Stimulated activated CD4-positive, alpha-beta T cell treated with anti-CD3 and anti-CD28 coated beads, Interleukin-1b, Interleukin-23, amount 100 ng/mL, for 48 hours (primary cell): ENCODE measurements at places on chromosomes 4 and X.
A peak's percentile ranks its signal among the peaks of the same experiment; 100 is the strongest.

DNA sequence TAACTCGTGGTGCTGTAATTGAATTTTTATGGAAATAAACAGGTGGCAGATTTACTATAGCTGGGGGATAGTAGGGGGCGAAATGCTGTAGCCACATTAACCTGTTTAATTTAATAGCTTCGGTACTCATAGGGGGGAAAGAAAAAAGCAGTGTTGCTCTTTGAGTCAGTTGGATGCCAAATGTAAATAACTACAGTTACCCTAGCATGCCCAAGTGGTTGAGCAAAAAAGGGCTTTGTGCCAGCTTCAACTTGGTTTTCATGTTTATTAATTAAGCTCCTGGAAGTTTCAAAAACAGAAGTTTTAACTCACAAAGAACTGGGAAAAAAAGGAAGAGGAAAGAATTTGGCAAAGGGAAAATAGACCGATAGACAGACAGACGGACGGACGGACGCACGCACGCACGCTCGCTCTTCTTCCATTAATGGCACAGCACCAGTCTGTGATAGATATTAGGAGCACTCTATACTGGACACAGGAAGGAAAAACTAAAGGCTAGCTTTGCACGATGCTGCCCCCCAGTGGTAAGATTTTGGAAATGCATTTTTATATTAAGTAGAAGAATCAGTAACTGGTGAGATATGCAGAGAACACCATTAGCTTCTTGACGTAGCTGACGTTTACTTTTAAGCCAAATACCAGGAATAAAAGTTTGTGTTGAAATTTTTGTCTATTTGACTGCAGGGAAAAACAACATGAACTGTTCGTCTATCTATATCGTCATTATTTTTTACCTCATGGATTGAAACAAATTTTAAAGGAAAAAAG, 151.8 kb downstream of the SLC7A11 start:
- no peak for DNase-seq

DNA sequence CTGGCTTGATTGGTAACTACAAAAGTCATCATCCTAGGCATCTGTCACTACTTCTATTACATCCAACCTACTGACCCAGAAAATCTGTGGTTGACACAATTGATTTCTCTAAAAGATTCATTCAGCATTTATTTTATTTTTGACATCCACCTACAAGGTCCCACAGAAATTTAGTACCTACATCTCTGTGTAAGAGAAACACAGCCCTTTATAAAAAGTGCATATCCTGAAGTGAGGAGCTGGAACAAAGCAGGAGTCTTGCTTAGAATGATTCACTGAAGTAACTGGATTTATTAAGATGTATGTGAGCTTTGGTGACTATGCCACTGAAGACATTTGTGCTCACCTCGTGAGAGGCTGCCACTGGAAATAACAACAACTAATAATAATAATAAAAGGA, 391.0 kb downstream of the GPAT3 start:
- DNase-seq: no peak

DNA sequence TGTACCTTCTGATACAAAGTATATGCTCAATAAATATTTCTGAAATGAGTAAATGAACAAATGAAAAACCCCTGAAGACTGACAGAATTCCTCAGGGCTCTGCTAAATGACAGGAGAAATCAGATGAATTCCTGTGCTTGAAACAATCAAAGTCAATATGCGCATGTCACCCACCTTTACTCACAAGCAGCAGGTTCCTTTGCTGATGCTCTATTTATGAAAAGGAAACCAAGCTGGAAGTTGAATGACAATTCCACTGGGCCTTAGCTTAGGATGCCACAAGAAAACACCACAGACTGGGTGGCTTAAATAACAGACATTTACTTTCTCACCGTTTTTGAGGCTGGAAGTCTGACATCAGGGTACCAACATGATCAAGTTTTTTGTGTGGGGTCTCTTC, 477.5 kb upstream of the TEX13C start:
- no peak for DNase-seq

- DNase-seq: no peak
These were observed 1.5 kb downstream of the TMEM271 start for GRCh38 chr4:574346-575161.

GRCh38 chrX:1062351-1062750, 150.1 kb downstream of the CRLF2 start:
- DNase-seq: no peak

GRCh38 chr4:108385076-108385475, 216.3 kb upstream of the LEF1 start:
- DNase-seq: no peak

GRCh38 chr4:143667461-143667860, 33.0 kb downstream of the FREM3 start:
- DNase-seq: no peak

DNA sequence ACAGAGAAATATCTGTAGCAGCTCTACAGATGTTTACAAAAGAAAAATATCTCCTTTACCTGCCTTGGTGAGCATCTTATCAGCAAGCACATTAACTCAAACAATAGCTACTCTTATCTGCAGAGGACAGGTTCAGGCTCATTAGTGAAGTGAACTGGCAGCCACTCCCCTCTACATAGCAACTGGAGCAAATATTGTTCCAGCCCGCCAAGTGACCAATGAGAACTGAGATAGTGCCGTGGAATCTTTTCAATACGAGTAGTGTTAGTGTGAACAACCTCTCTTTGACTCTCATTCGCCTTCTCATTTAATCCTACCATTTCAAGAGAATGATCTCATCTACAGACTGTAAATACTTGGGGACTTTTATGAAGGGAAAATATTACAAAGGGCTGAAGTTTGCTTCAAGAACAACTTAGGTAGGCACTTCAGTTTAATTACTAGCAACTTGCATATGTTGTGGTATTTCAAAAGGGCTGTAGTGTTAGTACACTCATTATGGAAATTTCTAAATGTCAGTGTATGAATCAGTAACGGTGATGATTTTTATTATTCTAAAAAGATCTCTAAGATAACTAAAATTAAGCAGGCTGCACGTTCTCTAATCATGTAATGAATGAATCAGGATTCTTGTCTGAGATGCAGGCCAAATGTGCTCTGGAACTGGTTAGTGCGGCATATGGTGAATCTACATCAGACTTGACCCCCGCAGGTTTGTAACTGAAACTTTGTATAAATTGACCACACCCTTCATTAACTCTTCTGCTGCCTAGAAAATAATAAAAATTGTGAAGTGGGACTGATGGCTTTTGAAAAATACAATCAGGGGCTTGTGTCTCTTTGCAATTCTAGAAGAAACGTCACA, 72.4 kb downstream of the PALLD start:
- peak; percentile 33 for DNase-seq

DNA sequence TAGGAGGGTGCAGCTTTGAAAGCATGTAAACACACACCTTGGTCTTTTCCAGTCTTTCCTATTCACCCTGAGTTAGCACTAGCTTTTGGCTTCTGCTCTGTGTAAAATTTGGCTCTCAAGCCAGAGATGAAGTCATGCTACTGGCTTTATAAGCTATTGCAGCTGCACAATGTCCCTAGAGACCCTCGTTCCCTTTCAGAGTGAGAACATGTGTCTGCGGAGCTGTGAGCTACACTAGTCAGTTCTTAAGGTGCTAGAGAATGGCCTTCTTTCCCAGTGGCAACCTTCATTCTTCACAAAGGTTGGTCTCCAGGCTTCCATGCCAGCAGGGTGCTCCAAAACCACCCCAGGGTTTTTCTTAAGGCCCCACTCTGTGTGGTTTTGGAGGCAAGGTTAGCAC, 199.1 kb downstream of the SPATA18 start:
- no peak for DNase-seq

GRCh38 chr4:46819095-46819494, 90.0 kb downstream of the COX7B2 start:
- no peak for DNase-seq

GRCh38 chr4:55500072-55500471, 46.6 kb downstream of the CLOCK start:
- DNase-seq: no peak

DNA sequence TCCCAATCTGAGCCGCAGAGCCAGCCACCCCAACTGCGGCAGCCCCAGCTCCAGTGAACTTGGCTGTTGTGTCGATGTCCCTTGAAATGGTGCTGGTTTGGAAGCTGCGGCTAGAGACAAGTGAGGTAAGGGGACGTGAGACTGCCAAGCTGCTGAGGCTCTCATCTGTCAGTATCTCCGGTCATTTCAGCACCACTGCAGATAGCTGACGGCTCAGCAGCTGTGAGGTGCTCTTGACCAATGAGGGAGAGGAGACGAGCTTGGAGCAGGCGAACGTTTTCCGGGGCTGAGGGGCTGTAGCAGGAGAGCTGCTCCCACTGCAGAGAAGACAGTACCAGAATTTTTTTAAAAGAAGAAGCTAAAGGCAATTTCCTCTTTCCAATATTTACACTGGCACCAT, 175.5 kb upstream of the CASK start:
- no peak for DNase-seq

DNA sequence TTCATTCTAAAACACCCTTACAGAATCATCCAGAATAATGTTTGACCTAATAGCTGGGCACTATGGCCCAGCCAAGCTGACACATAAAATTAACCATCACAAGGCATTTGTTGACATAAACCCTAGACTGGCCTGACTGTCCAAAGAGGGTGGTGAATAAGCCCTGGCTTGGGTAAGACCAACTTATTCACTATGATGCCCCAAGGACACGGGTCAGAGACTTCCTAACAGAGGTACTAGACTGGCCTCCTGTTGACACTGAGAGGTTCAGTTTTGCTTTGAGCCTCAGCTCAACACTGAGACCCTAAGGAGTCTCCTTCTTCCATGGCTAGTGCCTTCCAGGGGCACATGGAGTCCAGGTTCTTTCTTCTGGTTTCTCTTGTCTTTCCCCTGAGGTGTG, 21.3 kb downstream of the FGF2 start:
- no peak for DNase-seq

DNA sequence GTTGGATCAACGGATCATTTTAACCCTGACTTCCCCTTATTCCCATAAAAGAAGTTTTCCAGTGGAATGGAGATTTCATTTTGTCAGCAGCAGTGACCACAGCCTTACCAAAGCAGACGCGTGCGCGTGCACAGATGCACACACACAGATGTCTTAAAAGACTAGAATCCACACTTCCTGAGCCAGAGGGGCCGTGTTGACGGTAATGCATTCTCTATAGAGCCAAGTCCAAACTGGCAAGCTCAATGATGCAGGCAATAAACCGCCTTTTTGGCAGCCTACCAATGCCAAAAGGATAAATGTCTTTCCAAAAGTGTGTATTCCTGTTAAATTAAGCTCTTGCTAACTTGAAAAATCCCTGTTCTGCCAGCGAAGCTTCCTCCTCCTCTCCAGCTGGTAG, 18.8 kb upstream of the CLDN34 start:
- no peak for DNase-seq

- no peak for DNase-seq
These were observed 453 bp upstream of the PBDC1 start for GRCh38 chrX:76172325-76172893.

DNA sequence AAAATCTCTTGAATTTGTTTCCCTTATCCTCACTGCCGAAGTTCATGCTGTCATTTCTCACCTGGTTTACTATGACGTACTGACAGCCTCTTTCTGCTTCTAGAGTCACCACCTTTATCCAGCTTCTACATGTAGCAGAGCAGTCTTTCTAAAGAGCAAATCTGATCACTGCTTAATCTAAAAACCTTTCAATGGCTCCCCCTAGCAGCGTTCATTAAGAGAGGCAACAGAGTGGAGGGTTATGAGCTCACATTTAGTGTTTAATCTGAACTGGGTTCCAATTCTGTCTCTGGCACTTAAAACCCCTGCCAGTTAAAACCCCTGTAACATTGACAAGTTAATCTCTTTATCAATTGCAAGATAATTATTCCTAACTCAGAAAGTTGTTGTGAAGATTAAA, 4.4 kb downstream of the RBPJ start:
- no peak for DNase-seq

DNA sequence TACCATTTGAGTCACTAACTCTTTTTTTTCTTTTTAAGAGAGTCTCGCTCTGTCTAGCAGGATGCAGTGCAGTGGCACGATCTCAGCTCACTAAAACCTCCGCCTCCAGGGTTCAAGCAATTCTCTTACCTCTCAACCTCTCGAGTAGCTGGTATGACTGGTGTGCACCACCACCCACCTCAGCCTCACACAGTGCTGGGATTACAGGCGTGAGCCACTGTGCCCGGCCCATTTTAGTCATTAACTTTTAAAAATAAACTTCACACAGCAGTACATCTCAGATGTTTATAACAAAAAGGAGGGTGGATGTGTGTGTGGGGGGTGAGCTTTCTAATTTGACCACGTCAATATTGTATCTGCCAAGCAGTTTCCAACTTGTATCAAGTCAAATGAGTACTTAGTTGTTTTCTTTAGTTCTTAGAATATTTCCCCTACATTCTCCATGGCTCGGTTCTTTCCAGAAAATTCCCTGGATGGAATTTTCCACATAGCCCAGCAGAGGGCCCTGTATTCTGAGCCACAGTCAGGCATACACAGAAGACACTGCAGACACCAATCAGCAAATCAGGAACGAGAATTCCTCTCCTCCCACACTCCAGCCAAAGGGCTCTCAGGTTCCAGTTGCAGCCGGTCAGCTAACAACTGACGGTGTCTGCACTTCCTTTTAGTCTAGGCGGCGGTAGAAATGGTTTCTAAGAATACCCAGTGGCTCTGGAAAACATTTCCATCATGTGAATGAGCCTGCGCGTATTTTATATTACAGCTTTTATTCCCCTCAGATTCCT, 20.1 kb upstream of the ARAF start:
- DNase-seq: no peak

DNA sequence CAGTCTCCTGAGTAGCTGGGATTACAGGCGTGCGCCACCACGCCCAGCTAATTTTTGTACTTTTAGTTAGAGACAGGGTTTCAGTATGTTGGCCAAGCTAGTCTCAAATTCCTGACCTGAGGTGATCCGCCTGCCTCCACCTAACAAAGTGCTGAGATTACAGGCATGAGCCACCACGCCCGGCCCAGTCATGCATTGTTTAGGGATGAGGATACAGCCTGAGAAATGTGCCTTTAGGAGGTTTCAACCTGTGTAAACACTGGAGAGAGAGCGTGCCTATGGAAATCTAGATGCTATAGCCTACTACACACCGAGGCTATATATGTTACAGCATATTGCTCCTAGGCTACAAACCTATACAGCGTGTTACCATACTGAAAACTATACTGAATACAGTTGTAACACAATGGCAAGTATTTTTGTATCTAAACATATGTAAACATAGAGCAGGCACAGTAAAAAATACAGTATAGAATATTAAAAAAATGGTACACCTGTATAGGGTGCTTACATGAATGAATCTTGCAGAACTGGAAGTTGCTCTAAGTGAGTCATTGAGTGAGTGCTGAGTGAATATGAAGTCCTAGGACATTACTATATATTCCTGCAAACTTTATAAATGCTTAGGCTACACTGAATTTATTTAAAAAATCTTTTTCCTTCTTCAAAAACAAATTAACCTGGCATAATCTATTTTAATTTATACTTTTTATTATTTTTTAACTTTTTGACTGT, 588.2 kb upstream of the ADGRL3 start:
- no peak for DNase-seq

GRCh38 chr4:79385641-79386040, 22.4 kb downstream of the GK2 start:
- no peak for DNase-seq
